Nucleus accumbens (tissue), 56 donors: ENCODE measurements at places on chromosomes 7 and 10.
A peak's percentile ranks its signal among the peaks of the same experiment; 100 is the strongest.

- no peak for DNase-seq
Observed at GRCh38 chr7:110775046-110775445, 315.9 kb upstream of the LRRN3 start.

DNA sequence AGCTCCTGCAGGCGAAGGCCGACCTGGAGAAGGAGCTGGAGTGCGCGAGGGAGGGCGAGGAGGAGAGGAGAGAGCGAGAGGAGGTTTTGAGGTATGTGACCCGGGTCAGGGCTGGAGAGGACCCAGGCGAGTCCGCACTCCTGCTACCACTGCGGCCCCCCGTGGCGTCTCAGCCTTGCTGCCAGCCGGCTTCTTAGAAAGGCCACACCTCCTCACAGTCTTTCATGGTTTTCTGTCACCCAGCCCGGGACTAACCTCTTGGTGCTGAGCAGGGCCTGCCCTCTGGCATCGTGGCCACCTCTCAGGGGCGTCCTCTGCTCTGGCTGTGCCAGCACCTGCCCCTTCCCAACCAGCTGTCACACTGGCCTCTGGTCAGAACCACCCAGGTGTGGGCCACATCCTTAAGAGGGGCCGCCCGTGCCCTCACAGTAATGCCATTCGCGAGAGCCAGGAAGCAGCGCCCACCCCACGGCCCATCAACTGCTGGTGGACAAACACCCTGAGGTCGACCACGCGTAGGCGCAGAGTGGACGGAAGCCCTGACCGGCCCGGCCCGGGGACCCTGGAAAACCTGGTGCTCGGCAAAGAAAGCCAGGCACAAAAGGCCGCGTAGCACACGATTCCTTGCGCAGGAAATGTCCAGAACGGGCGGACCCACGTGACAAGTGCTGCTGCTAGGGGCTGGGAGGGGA is 34.4 kb downstream of the IQCE start:
- DNase-seq: no peak

- no peak for DNase-seq
Observed at GRCh38 chr7:101871351-101871750, 53.9 kb downstream of the CUX1 start.

GRCh38 chr7:92598310-92598981 is 8.3 kb upstream of the FAM133B start:
- DNase-seq: no peak

DNA sequence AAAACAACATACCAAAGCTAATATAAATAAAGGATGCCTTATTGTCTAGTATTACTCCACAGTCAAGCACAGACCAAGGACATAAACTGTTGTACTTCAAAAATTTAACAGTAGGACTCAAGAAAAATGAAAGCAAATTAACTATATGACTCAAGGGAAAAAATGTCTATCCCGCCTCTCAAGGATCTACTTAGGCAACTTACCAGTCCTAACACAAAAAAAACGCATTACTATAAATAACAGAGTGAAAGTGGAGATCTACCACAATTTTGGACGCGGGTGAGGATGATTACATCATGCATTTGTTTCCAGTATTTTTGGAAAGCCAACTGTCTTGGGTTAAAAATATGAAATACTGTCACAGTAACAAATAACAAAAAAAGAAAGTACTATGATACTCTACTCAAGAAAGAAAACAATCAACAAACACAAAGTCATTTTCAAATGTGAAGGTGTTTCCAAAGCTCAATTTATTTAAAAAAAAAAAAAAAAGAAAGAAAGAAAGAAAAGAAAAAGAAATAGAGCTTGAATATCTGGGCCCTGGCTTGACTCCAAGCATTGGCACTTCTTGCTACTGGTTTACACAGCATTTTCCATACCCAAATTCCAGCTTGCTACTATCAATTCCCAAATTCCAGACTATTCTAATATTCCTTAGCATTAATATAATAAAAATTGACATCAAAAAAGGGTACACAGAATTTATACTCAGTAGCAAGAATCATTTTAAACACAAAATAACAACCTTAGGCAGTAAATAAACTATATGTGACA is 99.4 kb downstream of the RSU1 start:
- DNase-seq: no peak

DNA sequence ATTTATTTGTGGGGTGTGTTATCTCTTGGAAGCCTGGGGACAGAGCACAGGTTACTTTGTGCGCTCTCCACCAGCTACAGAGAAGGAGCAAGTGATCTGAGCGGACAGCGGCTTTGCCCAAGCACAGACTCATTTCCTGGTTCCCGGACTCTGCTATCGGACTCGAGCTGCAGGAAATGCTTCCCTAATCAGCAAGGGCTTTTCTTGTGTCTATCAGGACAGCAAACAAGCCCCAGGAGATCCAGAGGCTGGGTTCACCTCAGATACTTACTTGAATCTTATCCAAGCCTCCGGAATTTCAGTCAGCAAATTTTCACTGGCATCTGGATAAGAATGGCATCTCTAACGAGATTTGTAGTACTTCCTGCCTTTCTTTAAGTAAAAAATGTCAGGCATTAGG is 27.8 kb downstream of the MRC1 start:
- no peak for DNase-seq

DNA sequence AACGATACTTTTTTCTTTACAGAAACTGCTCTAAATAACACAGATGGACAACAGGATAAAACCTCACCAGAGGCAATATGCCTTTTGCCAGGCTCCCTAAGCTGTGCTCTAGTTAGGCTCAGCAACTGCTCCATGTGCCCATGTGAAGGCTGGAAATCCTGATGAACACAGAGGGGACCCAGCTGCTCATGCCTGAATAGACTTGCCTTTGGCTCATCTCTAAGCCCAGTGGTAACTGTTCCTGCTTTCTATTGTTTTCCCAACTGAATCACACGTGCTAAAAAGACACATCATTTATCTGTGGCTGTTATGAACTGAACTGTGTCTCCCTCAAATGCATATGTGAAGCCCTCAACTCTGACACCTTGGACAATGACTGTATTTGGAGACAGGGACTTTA is 110.4 kb downstream of the RNF216 start:
- no peak for DNase-seq

- DNase-seq: peak; percentile 63
Observed at GRCh38 chr10:64430690-64431323, 909.6 kb downstream of the REEP3 start.

- DNase-seq: no peak
Observed at GRCh38 chr7:140289804-140290203, 108.5 kb downstream of the SLC37A3 start.

- no peak for DNase-seq
Observed at GRCh38 chr10:1289591-1289990, 233.4 kb downstream of the WDR37 start.

DNA sequence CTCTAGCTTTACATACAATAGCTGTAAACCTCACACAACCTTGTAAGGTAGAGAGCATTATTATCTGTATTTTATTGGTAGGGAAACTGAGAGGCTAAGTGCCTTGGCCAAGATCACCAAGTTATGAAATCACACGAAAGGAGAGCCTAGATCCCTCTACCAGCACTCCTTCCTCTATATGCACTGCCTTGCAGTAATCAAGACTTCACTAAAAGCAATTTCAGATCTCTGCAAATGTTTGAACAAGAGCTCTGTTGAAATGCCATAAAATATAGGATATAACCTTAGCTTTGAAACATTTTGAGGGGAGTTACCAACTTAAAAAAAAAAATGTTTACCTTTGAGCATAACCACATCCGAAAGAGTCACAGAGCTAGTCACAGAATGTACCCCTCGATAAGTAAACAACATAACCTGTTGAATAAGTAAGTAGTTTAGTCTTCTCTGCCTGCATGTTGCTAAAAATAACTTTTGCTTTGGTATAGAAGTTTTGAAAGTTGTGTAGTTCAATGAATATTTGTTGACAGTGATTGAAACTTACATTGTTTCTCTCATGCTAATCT is 709.4 kb downstream of the AUTS2 start:
- DNase-seq: no peak

DNA sequence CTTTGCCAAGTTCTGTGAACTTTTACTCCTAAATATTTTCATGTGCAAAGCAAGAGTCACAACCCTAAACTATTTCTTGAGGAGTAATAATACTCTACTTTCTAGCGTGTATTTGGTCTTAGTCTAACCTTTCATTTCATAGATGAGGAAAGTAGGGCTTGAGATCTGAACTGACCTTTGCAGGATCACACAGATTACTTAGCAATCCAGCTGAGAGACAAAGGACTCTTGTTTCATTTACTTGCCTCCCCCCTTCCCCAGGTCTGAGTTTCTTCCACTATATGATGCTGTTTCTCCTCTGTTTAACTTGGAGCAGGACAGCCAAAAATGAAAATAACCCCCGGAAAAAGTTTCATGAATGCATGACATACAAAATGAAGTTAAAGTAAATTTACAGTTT is 75.3 kb upstream of the PTN start:
- no peak for DNase-seq

GRCh38 chr7:130908345-130909160 is 174.5 kb upstream of the KLF14 start:
- DNase-seq: no peak

DNA sequence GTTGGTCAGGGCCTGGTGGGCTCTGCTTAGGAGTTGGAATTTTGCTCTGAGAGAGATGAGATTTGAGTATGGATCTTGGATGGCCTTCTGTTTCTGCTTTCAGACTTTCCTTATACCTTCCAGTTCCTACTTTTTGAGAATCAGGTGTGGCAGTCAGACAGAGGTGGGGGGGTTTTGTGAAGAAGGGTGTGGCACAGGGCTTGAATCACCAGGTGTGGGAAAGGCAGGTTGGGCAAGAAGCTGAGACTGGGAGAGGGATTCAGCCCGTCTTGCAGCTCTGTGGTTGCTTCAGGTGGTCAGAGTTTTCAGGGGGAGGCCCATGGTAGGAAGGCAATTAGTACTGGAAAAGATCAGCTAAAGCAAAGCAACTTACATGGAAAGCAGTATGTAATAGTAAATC is 340.2 kb downstream of the LRMDA start:
- DNase-seq: no peak

- no peak for DNase-seq
Observed at GRCh38 chr7:138008019-138008587, 6.2 kb upstream of the CREB3L2 start.

DNA sequence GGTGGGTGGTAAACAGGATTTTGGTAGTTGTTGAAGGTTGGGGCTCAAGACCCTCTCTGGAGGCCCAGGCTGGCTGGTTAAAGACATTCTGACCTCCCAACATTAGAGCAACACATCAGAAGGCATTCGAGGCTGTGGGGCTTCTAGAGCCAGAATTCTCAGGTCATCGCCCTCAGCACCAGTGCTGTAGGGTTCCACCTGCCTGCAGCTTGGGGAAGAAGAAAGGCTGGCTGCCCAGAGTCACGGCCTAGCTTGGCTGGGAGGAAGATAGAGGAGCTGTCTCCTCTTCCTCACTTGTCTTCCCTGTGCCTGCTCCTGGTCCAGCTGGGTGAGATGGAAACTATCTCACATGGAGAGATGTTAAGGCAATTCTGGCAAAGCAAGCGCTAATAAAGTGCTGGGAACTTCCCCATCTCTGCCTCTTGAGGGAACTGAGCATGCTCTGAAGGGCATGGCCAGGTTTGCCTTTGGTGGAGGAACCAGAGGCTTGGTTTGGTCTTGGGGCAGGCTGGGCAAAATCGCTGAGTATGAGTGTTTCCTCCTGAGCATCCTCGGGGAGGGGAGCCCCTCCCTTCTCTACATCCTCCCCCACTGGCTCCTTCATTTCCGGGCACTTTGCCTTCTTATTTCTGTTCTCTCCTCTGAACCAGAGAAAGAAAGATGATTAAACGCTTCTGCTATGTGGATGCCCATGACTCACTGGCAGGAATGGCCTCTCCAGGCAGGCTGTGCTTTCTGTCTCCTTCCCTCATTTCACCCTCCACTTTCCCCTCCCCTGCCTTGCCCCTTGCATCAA is 509.0 kb upstream of the PODXL start:
- no peak for DNase-seq

DNA sequence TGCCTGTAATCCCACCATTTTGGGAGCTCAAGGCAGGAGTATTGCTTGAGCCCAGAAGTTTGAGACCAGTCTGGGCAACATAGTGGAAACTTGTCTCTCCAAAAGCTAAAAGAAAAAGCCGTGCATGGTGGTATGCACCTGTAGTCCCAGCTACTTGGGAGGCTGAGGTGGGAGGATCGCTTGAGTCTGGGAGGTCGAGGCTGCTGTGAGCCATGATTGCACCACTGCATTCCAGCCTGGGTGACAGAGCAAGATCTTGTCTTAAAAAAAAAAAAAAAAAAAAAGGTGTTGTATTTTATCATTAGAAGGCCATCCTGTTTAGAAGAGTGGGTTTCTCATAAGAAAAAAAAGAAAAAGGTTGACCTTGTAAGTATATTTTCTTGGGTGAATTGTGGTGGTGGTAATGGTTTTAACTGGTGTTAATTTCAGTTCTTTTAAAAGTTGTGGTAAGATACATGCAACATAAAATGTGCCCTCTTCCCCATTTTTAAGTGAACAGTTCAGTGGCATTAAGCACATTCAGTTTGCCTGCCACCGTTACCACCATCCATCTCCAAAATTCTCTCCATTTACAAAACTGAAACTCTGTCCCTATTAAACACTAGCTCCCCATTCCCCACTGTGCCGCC is 34.7 kb downstream of the GRIFIN start:
- no peak for DNase-seq

- no peak for DNase-seq
Observed at GRCh38 chr7:42247301-42247700, 10.3 kb upstream of the GLI3 start.

GRCh38 chr7:89606511-89606910 is 547.8 kb upstream of the STEAP1 start:
- DNase-seq: no peak

GRCh38 chr7:159017741-159018140 is 126.9 kb downstream of the VIPR2 start:
- no peak for DNase-seq

GRCh38 chr10:99280472-99280871 is 44.8 kb upstream of the HPSE2 start:
- DNase-seq: no peak

- no peak for DNase-seq
Observed at GRCh38 chr7:99498546-99498944, 1.5 kb downstream of the ZNF394 start.
